Suppressor macrophage treated with lipopolysaccharide for 4 hours (primary cell): ENCODE measurements at places on chromosomes 3 and 15.

DNA sequence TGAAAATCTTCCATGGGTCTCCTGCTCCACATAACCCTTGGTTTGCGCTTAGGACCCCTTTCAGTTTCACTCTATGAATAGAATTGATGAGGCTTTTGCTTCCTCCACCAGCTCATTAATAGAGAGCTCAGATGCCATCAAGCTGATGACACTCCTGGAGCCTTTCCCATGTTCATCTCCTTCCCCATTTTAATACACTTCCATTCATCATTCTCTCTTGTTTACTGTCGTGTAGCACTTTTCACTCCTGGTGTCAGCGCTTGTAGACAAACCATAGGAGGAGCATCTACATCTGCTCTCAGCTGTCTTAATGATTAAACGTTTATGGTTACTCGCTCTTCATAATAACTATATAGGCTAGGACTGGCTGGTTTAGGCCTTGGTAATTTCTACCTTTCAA is 363.5 kb downstream of the EPHB1 start:
- no peak for DNase-seq

DNA sequence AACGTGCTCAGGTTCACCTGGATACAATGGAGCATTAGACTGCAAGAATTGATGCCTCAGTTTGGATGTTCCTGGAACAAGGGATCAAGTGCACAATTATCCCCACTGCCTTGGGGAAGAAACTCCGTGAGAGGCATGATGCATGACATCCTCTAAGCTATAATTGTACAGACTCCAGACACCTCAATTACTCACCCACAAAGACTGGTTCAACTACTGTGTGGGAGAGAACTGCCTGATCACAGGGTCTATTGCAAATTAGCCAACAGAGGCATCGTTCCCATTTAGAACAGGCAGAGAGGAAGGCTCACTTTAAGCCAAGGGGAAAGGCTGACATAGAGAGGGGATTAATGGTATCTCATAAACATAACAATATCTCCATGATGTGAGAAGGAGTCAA is 43.5 kb downstream of the ARRDC4 start:
- no peak for DNase-seq

- no peak for DNase-seq
Observed at GRCh38 chr15:41042851-41043250, 73.2 kb downstream of the INO80 start.

DNA sequence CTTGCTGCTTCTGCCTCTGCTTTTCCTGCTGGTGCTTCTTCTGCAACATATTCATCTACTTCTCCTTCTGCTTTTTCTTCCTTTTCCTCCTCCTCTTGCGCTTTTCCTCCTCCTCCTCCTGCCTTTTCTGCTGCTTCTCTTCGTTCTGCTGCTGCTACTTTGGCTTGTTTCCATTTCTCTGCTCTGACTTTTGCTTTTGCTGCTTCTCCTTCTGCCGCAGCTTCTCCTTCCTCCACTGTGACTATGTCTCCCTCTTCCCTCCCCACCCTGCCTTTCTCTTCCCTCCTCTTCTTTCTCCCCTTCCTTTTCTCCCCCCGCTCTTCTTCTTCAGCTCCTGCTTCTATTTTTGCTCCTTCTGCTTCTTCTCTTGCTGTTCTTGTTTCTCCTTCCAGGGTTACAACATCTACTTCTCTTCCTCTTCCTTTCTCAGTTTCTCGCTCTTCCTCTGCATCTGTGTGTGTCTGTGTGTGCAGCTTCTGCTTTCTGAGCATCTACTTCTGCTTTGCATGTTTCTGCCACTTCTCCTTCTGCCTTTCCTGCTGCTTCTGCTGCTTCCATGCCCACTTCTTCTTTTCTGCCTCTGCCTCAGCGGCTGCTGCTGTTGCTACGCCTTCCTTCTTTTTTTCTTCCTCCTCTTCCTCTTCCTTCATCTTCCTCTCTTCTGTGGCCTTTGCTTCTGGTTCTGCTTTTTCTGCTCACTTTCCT is 51.4 kb downstream of the FAM43A start:
- peak; percentile 86 for DNase-seq

DNA sequence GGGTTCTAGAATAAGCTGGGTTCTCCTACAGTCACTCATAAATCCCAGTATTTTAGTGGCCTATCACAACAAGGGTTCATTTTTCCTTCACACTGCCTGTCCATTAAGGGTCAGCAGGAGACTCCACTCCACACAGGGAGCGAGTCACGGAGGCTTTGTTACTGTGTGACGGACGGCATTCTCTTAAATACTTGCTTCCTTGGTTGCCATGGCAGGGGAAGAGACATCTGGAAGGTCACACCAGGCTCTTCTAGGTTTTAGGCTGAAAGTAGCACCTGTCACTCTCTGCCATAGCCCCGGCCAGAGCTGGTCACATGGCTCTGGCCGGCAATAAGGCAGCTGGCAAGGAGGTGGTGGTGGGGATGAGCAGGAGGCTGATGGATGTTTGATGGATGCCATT is 89.4 kb upstream of the ANKRD34C start:
- DNase-seq = no peak

GRCh38 chr15:68470976-68471375 is 39.0 kb upstream of the ITGA11 start:
- DNase-seq = no peak

DNA sequence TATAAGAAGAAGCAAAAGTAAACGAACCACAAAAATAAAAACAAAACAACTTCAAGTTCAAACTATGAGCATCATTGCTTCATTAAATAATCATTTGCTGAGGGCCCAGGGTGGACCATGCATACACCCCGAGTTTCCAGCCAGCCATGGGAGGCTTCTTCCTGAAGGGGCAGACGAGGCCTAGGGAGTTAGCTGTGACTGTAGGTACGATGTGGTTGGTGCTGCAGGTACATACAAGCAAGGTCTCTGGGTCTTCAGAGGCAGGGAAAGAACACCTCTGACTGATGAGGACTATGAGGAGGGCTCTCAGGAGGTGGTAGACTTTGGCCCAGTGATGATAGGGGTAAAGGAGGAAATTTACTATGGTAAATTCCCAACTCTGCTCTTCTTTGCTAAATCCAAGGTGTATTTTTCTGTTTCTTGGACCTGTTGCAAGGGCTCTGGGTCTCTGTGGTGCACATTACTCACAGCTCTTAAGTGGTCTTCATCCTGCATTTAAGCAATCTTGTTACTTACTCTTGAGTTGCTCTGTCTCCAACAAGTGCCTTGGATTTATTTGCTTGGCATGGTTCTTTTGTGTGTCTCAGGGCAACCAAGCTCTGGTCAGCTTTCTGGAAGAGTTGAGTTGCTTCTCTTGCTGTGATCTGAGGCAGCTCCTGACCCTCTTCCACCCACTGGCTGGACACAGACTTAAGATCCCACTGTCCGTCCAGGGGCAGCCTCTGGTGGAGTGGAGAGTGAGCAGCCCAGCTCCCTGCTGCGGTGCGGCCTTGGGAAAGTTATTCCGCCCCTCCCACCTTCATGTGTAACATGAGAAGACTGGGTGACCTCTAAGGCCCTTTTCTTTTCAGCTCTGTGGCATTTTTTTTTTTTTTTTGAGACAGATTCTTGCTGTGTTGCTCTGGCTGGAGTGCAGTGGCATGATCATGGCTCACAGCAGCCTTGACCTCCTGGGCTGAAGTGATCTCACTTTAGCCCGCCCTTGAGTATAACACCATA is 56.1 kb upstream of the KIF23 start:
- DNase-seq = no peak

GRCh38 chr3:130480736-130481135 is 36.2 kb upstream of the COL6A6 start:
- no peak for DNase-seq

GRCh38 chr3:143311096-143311495 is 191.5 kb downstream of the CHST2 start:
- no peak for DNase-seq

DNA sequence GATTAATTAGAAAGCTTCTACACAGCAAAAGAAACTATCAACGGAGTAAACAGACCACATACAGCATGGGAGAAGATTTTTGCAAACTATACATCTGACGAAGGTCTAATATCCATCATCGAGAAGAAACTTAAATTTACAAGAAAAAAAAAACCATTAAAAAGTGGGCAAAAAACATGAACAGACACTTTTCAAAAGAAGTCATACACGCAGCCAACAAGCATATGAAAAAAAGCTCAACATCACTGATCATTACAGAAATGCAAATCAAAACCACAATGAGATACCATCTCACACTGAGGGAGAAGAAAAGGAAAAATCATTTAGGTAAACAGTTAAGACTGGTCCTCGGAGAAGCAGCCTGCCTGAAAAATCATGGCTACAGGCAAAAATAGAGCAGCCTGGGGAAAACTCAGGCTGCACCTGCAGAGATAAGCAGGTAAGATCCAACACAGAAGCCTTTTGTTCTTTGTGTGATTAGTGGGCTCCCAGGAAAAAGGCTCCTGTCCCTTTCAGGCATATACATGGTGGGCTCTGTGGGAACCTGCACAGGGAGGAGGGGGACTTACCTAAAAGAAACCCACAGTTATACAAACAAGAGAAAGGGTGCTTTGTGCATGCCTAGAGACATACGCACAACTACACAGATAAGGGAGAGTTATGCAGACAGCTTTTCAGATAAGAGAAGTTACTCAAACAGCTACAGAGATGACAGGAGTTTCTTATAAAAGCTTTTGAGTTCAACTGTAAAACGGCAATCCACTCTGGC is 49.3 kb downstream of the C3orf70 start:
- no peak for DNase-seq

DNA sequence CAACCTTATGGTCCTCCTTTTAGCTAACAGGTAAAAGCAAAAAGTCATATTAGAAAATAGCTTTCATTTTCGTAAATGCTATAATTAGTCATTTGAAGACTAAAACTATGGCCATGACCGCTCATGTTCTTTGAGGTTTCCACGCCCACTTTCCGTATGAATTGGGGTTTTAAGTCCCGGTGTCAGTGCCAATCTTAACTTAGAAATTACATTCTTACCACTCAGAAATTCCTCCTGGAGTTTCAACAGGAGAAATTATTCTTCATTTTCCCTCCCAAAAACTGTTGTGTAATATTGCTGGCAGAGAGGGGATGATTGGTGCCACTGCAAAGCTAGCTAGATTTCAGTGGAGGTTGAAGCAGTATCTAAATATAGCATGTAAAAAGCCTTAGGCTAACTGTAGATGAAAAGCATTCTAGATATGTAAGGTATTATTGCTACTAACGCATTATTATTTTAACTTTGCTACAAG is 71.0 kb upstream of the MDFIC2 start:
- no peak for DNase-seq

- peak; percentile 54 for DNase-seq
Observed at GRCh38 chr3:184354121-184354728, 7.2 kb downstream of the CLCN2 start.

DNA sequence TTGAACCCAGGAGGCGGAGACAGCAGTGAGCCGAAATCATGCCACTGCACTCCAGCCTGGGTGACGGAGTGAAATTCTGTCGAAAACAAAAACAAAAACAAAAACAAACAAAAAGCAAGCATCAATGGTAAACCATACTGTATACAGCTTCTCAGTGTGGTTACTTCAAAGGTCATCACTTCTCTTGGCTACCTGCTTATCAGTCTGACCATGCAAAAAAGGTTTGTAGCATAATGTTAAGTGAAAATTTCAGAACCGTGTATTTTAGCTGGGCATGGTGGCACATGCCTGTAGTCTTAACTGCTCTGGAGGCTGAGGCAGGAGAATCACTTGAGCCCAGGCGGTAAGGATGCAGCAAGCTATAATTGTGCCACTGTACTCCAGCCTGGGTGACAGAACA is 4.2 kb downstream of the UBXN7 start:
- DNase-seq = no peak

GRCh38 chr3:153165261-153165681 is 3.2 kb downstream of the RAP2B start:
- peak; percentile 49 for DNase-seq

DNA sequence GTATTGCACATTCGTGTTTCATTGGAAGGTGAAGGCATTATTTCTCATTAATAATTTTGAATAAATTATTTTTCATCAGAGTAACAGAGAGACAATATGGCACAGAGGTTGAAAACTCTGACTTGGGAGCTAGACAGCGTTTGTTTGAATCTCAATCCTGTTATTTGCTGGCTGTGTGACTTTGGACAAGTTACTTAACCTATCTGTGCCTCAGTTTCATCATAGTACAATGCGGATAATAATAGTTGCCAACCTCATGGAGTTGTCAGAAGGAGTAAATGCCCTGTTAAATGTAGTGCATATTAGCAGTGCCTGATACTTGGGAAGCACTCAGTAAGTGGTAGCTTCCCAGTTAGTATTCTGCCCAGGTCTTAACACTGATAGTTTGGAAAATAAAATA is 151.7 kb downstream of the SPATA16 start:
- DNase-seq = no peak

DNA sequence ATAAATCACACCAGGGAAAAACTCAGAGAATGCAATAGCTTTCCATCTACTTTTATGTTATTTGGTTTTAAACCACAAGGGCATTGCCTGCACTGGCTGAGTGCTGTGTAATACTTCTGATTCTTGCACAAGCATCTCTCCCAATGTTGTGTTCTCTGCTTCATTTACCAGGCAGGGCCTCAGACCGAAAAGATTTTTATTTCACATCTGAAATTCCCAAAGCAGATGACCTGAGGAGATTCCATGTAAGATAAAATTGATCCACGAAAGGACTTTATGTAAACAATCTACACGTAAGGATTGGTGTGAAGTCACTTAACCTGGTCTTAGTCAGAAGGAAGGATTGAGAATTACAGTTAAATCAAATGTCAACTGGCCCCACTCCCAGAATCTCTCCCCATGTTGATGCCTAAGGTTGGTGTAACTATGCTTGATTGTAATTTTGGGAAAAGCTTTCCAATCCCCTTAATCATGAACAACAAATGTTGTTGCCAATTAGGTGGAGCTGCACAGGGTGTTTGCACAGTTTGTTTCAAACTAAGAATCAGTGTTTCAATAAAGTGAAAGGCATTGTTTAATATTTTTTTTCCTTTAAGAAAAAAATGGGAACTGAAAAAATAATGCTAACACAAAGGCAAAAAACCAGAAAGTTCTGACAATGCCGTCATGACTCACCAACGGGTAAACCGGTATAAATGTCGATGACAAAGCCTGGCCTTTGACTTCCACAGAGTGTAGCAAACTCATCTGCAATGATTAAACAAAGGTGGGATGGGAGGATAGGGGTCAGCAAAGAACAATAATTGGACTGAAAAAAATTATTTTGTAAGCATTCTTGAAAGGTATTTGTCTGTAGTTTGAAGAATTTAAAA is 128.6 kb downstream of the DUT start:
- DNase-seq = peak; percentile 11

DNA sequence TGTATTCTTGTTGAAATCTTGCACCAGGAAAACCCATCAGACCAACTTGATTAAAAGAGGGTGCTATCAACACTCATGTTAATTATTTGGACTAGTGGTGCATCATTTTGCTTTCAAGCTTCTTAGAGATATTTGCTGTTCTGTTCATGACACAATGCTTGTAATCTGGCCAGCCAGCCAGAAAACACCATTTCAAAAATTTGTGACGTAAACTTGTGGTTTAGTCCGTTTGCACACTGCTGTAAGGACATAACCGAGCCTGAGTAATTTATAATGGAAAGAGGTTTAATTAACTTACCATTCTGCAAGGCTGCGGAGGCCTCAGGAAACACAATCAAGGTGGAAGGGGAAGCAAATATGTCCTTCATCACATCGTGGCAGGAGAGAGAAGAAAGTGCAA is 374.3 kb upstream of the TGFBR2 start:
- DNase-seq = peak; percentile 41
